ENCODE measurements at places on chromosomes 5 and 9.
A peak's percentile ranks its signal among the peaks of the same experiment; 100 is the strongest.

DNA sequence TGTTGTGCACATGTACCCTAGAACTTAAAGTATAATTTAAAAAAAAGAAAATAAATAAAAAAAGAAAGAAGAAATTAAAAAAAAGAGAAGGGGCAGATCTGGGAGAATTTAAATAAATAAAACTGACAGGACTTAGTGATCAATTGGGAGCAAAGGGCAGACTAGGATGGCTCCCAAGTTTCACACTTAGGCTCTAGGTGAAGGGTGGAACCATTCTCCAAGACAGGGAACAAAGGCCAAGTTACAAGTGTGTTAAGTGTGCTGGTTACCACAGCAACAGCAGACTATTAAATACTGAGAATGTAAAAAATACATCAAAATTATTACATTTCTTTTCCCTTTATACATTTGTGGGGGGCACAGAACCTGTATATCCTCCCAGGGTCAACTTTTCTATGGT, 7.1 kb downstream of the ZDHHC21 start:
- DNase-seq = no peak

- DNase-seq = no peak
Measured at GRCh38 chr5:136814619-136815378, 449.5 kb upstream of the TRPC7 start.

DNA sequence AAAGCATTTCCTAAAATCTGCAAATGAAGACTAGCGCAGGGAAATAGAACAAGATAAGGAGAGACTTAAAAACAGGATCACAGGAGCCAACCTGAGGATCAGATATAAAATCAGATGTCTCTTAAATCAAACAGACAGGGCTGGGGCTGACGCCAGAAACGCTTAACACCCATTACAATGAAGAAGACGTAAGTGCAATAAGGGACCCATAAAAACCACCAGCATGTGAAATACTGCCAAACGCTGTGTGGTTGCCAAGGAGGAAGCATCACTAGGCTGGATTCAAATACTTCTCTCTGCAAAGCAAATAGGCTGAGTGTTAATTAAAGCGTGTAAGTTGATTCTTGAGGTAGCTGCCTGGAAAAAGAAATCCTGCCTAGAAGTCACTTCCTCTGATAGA, 74.4 kb upstream of the ATP10B start:
- no peak for DNase-seq

DNA sequence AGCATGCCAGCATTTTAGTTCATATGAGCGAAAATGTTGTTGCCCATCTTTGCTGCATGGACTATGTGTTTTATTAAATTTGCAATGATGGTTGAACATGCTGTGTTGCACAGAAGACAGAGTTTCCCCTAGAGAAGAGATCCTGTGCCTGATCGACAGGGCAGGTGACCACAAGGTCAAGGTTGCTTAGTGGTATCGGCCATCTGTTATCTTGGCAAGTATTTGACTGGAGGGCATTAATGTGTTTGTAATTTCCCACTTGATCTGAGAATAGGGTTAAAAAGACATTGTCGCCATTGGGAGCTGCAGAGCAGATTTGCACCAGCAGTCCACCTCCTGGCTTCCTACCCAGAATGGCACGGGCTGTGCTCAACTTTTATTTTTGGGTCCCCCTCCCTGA, 1523.6 kb upstream of the WWC1 start:
- DNase-seq = no peak

- peak; percentile 74 for DNase-seq
Measured at GRCh38 chr9:116464987-116465571, 222.0 kb upstream of the TRIM32 start.

GRCh38 chr9:133643978-133644760, 8.0 kb downstream of the DBH start:
- no peak for DNase-seq

DNA sequence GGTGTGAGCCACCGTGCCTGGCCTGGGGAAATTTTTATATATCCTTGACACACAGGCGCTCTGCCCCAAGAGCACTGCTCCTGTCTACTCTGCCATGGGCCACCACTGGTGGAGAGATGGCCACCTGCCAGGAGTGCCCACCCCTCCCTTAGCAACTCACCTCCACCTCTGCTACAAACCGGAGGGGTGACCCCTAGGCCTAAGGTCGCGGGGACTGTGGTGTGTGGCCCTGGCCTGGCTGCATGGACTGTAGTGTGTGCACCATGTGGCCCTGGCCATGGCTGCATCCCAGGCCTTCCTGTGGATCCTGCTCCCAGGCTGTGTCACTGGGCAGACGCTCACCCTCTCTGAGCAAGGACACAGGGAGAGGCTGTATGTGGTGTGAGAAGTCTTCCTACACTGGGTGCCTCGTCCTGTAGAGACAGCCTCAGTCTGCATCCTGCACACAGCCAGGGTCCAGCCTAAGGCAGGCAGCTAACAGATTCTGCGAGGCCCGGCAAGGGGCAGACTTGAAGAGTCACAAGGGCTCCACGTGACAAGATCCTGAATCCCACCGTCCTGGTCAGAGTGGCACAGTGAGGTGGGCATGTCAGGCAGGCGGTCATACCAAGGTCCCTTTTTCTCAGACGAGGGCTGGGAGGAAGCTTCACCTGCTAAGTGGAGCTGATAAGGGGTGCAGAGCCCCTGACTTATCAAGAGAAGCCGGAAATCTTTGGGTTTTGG, 10.3 kb downstream of the NINJ1 start:
- DNase-seq = no peak

- no peak for DNase-seq
Measured at GRCh38 chr5:113266227-113266912, 168.4 kb downstream of the TSSK1B start.

GRCh38 chr5:27240791-27241190, 202.4 kb upstream of the CDH9 start:
- DNase-seq = no peak

DNA sequence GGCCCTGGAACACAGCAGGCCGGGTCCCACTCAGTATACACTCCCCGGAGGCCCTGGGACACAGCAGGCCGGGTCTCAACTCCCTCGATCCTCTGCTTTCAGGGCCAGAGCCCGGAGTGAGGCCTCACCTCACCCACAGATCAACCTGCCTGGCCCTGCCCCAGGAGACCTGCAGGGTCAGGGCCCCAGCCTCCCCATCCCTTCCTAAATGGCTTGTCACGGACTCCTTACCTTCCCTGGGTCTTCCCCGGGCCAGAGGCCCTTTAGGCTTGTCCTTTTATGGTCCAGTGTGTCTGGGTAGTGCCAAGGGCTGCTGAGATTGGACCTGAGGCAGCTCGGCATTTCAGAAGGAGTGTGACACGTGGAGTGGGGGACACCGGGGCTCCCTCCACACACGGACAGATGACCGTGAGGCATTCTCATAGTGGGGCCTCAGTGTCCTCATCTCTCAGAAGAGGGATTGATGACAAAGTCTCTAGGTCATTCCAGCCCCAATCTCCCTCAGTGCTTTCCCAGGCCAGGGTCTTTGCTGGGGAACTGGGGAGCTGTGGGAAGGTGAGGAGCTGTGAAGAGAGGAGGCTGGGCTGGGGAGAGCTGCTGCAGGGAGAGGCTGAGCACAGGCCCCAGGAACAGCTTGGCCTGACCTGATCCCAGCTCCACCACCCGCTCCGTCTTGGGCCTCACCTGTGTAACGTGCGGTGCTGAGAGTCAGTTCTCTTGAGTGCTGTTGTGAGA, 18.0 kb upstream of the PLEKHG4B start:
- no peak for DNase-seq

GRCh38 chr5:33311893-33312292, 128.9 kb upstream of the TARS1 start:
- DNase-seq = no peak

GRCh38 chr5:75952291-75952690, 130.9 kb upstream of the SV2C start:
- DNase-seq = no peak

- no peak for DNase-seq
Measured at GRCh38 chr9:33489066-33489465, 15.3 kb upstream of the NOL6 start.

- no peak for DNase-seq
Measured at GRCh38 chr9:19550009-19550408, 141.2 kb downstream of the ACER2 start.

GRCh38 chr9:13083963-13084528, 195.4 kb downstream of the MPDZ start:
- no peak for DNase-seq

- DNase-seq = no peak
Measured at GRCh38 chr9:89455356-89455824, 42.5 kb downstream of the SEMA4D start.

DNA sequence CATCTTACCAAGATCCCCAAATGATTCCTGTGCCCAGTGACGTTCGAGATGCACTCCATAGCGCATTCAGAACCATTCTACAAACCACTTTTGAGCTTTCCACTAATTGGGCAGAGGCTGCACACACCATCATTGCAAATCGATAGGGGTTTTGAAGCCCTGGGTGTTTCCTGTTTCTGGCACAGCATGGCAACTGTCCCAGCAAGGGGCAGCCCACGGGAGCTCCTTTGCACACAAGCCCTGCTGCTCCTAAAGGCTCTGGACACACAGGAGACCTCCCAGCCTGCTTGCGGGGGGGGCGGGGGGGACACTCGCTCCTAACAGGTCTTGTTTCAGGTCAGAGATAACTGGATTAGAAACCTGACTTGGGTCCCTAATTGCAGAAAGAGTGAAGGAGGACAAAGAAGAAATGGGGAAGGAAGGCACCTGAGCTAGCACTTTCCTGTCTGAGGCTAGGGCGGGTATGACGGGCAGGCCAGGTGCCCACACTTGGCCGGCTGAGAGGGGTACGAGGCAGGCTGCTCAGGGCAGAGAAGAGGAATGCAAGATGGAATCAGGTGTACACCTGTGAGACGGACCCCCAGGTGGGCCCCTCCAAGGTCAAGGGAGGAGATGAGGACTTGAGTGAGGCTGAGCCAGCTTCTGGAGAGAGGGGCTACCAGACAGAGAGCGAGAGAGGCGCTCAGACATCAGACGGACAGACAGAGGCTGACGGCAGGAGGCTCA, 820 bp downstream of the FBP1 start:
- no peak for DNase-seq

DNA sequence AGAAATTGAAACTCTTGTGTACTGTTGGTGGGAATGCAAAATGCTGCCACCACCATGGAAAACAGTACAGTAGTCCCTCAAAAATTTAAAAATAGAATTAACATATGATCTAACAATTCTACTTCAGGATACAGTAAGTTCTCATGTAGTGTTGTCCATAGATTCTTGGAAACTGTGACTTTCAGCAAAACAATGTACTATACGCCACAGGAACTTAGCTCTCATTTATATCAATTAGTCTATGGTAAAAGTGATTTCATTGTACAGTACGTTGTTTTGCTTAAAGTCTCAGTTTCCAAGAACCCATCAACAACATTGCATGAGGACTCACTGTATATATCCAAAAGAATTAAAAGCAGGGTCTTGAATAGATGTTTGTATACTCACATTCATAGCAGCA, 233.5 kb upstream of the GAS1 start:
- DNase-seq = no peak

DNA sequence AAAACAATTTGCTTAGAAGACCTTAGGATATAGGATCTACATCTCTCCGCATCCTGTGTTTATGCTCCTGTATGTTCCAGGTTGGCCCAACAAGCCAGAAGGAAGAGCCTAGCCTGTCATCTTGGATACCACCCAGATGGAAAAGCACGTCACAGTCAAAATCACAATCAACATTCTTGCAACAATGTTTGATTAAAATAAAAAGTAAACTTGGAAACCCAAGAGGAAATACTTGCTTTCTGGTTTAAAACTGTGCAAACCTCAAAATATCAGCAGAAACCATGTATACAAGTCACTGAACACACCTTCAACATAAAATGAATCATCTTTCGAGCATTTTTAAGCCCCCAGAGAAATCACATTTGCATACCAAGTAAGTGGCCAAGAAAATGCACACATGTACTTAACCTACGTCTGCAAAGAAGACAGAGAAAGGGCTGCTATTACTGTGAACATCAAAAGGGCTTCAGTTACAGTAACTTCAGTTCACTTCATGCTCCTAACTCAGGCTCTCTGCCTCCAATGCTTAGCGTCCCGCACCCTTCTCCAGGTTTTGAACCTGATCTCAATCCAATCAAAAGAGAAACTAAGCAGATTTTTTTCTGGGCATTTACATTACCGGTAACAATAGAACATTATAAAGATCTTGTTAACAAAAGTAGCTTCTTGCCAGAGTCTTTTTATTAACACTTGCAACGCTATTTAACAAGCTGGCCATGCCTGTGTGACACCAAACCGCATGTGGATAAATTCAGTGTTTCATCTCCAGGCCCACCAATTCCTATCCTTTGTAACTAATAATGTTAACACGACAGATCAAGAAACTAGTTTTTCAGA, 1.3 kb downstream of the ENC1 start:
- no peak for DNase-seq

DNA sequence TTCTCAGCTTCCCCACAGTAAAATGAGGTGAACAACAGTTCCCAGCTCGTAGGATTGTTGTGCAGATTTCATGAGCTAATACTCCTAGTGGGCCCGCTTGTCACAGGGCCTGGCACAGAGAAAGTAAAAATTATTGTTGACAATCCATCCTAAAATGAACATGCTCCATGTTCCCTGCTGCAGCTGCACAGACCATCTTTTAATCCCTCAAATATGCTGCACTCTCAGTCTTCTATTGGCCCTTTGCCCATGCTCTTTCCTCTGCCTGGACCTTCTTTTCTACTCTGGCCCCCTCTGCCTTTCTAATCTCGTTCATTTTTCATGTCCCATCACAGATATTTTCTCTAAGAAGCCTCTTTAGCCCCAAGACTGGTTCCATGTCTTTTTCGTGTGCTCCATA, 117.7 kb upstream of the NR3C1 start:
- DNase-seq = no peak

Measured in CMK (cell line).